Right atrium auricular region (tissue), 2 donors: ENCODE measurements at places on chromosomes 1 and 21. TPM values are rescaled to one million over a fixed set of nuclear protein-coding genes. Genes with fewer than 3 reads are reported as not detected.

- DNase-seq: no peak
- H3K27ac ChIP-seq: no peak overlapping the region
- no peaks in the 10 kb centered on the region for H3K27me3 ChIP-seq
- no peaks in the 10 kb centered on the region for H3K4me1 ChIP-seq
- H3K36me3 ChIP-seq: no peaks in the 10 kb centered on the region
- H3K4me3 ChIP-seq: no peak overlapping the region
Measured at GRCh38 chr1:203954788-203955552, 93.6 kb downstream of the SNRPE start.

DNA sequence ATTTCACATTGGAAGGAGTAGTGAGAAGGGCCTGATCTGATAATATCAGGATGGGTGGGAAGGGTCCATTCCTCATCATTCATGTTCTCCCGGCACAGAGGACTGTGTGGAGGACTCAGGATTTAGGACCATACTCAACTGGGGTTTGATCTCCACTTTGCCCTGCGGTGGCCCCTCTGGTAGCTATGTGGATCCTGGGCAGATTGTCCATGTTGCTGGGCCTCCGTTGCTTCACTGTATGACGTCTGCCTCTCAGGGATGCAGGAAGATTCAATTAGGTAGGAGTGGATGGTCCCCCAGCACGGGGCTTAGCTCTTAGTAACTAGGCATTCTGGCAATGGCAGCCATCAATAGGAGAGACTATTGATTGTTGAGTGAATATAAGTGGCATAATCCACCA, 2.3 kb downstream of the ETS2 start:
- peak overlapping the region; percentile 97 for H3K4me3 ChIP-seq
- H3K36me3 ChIP-seq: peaks cover 26% of the 10 kb centered on the region
- H3K27ac ChIP-seq: peak overlapping the region; percentile 98
- H3K4me1 ChIP-seq: no peaks in the 10 kb centered on the region
- DNase-seq: no peak
- H3K27me3 ChIP-seq: no peaks in the 10 kb centered on the region

GRCh38 chr1:27116697-27117096, 38.2 kb downstream of the SLC9A1 start:
- H3K36me3 ChIP-seq: no peaks in the 10 kb centered on the region
- H3K27ac ChIP-seq: peak overlapping the region; percentile 90
- no peak overlapping the region for H3K4me3 ChIP-seq
- no peaks in the 10 kb centered on the region for H3K4me1 ChIP-seq
- DNase-seq: peak; percentile 71

- DNase-seq: no peak
- H3K27me3 ChIP-seq: no peaks in the 10 kb centered on the region
- H3K4me1 ChIP-seq: no peaks in the 10 kb centered on the region
- H3K27ac ChIP-seq: no peak overlapping the region
- no peaks in the 10 kb centered on the region for H3K36me3 ChIP-seq
Measured at GRCh38 chr1:242187171-242187570, 188.3 kb upstream of the MAP1LC3C start.

DNA sequence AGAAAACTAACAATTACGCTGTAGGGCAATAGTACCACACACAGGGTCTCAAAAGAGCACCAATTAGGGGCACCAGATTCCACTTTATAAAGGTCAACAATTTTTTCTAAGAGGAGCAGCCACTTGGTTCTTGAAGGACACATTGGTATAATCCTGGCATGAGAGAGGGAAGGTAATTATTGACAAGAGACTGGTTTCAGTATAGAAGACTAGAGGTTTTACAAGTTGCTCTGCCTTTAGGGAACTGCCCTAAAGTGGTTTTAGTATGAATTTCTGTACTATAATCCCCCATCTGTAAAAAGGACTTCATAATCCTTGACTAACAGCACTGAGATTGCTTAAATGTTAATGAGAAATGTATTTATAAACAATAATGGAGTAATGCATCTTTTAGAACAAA, 648.5 kb upstream of the PTBP2 start:
- no peaks in the 10 kb centered on the region for H3K4me1 ChIP-seq
- H3K4me3 ChIP-seq: no peak overlapping the region
- no peak overlapping the region for H3K27ac ChIP-seq
- H3K27me3 ChIP-seq: no peaks in the 10 kb centered on the region
- H3K36me3 ChIP-seq: no peaks in the 10 kb centered on the region

DNA sequence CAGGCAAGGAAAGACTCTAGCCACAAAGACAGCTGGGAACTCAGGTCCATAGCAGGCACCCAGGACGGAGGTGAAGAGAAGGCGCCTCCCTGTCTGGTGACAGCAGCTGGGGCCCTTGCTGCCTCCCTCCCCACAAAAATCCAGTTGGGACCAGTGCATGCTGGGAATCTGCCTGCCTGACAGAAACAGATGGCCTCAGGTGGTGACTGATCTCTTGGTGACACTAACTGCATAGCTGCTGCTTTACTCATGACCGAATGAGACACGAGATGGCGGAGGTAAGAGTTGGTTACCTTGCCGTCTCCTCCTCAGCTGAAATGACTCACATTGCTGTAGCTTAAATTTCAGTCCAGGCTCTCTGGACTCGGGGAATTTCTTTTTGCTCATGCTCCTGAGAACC, 130.3 kb downstream of the FGGY start:
- H3K27ac ChIP-seq: no peak overlapping the region
- H3K4me1 ChIP-seq: peaks cover 12% of the 10 kb centered on the region
- no peak overlapping the region for H3K4me3 ChIP-seq
- H3K36me3 ChIP-seq: no peaks in the 10 kb centered on the region
- H3K27me3 ChIP-seq: no peaks in the 10 kb centered on the region
- DNase-seq: no peak

DNA sequence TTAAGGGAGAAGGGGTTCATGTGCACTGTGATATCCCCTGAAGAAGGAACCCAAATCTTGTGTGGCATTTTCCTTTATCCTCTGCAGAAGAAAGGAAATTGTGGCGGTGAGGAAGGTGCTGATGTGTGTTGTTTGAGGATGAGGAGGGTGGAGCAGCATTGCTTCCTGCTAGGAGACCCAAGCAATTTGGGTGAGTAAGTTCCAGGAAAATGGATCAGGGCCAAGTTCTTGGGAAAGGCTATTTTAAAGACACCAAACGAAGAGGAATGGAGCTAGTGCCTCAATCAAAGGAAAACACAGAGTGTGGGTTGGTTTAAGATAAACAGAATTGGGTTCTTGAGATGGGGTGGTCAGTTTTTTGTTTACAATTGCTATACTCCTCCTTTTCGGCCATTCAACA, 86.7 kb upstream of the MARK1 start:
- H3K27ac ChIP-seq: no peak overlapping the region
- H3K4me1 ChIP-seq: no peaks in the 10 kb centered on the region
- DNase-seq: no peak
- no peaks in the 10 kb centered on the region for H3K36me3 ChIP-seq
- H3K4me3 ChIP-seq: no peak overlapping the region

The SLAMF1 gene
- total RNA-seq: 0.31 TPM

The SPRR2B gene
- total RNA-seq: not detected
